ENCODE measurements at places on chromosomes 5 and 9.

GRCh38 chr5:172524573-172525021 is 70.3 kb upstream of the SH3PXD2B start:
- no peak for DNase-seq

DNA sequence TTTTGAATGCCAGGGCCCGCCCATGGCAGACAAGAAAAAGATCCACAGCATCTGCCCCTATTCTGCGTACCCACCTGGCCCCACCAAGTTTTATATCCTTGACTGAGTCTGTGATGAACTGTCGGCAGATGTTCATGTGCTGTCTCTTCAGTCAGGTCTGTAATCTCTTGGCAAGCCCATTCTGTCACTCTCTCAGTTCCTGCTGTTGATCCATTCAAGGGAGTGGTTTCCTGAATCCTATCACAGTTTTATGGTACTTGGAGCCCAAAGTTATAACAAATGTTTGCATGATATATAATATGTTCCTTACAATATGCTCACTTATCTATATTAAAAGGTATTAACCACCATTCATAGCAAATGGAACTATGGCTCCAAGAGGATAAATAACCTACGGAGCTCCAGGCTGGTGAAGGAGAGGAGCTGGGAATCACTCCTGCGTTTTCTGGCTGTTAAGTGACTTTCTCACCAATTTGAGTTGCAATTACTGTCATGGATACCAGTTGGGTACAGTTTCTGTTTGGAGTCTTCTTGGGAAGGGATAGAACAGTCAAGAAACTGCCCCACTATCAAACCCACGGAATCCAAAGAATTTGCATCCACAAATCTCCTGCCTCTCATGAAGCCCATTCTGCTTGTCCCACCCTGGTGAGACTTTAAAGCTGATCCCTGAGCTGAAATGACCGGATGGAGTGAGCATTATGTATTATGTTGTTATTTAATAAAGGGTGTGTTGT is 103.4 kb upstream of the SPRY4 start:
- no peak for DNase-seq

GRCh38 chr9:117412006-117412715 is 2.7 kb downstream of the ASTN2 start:
- no peak for DNase-seq

DNA sequence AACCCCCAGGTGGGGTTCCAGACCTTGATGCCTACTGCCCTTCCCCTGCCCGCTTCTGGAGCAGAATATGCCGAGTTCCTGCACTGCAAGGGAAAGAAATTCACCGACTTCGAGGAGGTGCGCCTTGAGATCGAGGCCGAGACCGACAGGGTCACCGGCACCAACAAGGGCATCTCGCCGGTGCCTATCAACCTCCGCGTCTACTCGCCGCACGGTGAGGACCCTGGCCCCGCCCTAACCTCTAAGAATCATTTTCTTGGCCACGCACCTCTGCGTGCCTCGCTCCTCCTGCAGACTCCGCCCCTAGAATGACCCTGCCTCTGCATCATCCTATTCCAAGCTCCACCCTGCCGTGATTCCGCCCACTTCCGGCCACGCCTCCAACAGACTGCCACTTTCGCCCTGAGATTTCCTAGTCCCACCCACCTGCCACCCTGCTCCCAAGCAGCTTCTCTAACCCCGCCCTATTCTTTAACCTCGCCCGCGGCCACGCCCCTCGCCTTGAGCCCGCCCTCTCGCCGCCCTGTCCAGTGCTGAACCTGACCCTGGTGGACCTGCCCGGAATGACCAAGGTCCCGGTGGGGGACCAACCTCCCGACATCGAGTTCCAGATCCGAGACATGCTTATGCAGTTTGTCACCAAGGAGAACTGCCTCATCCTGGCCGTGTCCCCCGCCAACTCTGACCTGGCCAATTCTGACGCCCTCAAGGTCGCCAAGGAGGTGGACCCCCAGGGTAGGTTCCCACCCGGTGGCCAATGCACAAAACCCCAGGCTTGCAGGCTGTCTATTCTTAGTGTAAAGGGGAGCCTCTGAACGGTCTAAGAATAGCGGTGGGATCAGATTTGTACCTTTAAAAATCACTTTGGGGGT is 15.6 kb downstream of the DNM1 start:
- no peak for DNase-seq

DNA sequence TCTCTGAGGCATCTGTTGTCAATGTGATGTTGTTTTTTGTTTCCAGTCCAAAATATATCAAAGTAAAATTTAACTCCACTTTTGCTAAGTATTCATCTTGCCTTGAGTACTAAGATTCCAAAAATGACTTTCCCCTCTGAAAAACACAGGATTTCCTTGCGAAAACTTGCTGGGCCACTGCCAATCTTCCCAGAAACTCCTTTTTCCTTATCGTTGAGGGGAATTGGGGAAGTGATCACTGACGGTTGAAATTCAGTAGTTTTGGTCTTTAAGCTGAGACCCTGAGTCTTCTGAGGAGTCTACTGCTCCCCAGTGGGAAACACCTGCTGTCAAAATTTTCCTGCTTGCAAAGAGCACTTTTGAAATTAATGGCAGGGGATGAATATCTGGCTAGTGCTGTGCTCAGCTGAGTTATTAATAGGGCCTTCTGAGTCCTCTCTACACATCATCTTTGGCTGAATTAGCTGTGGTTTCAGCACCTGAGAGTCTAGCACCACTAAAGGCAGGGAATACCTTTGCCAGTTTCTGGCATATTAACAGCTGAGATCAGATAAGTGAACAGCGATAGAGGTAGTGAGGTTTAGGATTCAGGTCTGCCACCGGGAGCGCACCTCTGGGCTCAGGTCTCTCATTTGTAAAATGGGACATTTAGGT is 18.0 kb downstream of the TLR4 start:
- DNase-seq = peak; percentile 32

DNA sequence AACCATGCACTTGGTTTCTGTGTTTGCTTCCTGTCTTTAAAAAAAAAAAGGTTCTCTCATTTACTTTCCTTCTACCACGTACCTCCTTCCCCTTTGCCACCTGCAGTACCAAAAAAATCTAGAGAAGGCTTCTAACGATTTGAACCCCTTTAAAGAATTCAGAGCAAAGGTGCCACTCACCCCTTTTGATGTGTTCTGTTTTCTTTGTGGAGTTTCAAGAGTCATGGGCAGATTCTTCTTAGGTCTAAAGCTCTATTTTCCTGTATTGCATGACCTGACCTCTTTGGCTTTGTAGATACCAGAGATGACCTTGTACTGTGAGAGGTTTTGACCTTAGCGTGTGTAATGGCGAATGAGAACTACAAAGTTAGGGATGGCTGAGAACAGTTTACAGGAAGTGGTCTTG is 29.0 kb downstream of the TXNDC8 start:
- no peak for DNase-seq

- no peak for DNase-seq
These were observed 191.2 kb downstream of the TRPM6 start for GRCh38 chr9:74696520-74696919.

DNA sequence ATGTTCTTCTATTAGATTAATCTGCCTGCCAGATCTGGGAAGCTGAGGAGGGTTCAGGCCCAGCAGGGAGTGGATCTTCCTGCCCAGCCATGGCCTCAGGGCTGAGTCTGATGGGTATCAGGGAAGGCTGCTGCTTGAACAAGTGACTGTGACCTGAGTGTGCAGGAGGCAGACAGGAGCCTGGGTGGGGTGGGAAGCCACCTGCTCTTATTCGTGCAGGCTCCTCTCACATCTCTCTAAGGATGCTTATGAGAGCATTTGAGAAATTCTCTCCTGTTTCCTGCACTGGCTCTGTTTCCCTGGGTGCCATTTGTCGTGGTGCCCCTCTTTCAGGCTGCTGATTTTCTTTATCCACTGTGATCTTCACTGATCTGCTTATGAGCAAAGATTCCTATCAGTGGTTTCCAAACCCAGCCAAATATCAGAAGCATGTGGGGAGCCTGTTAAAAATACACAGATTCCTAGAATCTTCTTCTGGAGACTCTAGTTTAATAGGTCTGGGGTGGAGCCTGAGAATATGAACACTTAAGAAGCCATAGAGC is 2.1 kb downstream of the RGS3 start:
- DNase-seq = no peak

DNA sequence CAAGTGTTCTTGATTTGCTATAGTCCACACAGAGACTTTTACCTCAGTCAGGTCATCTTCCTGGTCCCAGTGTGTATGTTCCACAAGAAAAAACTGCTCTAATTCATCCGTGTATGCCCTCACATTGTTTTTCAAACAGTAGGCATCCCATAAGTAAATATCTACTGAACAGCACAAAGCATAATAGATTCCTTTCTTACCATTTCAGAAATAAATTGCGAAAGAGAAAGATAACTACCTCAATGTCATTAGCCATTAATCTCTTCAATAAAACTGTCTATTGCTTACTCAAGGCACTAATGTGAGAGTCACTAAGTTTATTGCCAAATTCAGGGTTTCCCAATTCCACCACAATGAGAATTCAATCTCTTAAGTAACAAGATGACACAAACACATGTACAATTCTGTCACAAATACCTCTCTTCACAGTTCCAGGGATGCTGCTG is 9.6 kb downstream of the FBXW2 start:
- DNase-seq = no peak

- no peak for DNase-seq
These were observed 98.2 kb downstream of the MAP1B start for GRCh38 chr5:72205431-72206009.

DNA sequence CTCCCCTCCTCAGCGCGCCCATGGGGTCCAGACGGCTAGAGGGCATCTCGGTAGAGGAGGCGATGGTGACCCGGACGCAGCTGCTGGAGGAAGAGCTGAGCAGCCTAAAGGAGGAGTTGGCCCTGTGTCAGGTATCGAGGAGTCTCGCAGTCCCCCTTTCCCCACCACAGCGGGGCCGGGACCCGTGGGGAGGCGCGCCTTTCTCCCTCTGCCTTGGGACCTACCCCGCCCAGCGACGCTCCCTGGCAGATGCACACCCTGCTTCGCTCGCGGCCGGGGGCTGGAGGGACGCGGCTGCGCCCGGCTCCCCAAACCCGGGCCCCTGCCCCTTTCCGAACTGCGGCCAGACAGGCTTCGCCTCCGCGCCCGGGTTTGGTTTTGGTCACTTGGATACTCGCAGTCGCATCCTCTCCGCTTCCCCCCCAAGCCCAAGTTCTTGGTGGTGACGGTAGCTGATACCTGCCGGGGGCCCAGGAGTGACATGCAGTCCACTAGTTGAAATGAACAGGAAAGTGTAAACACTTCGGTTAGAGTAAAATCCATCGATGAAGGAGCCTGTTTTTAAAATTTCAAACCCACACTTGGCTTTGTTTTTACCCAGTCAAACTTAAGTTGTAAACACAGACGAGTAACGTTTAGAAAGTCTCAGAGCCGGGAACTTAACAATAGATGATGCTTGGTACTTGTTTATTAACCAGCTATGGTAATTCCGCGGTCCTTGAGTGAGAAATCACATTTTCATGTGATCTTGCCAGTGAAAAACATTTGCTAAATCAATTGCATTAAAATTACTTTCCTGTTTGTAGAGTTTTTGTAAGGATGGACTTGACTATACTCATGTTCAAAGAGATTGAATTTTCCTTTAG is 688 bp downstream of the CNTLN start:
- DNase-seq = peak; percentile 68

- no peak for DNase-seq
These were observed 171.8 kb downstream of the CCDC171 start for GRCh38 chr9:15724612-15725011.

DNA sequence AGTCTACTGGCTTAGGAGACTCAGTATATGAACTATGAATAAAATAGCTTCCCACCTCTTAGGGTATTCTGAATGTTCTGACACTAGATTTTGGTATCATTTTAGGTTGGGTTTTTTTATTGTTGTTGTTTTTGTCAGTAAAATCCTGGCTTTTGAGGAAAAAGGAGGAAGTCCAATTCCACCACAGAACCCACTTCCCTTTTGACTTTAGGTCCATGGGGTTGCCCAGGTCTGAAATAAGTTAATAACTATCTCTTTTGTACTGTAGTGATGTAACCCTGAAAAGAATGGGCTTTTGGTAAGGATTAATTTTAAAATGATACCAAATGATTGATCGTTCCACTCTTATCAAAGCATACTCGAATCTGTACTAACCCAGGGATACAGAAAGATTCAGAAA is 29.1 kb upstream of the IL12B start:
- peak; percentile 81 for DNase-seq

DNA sequence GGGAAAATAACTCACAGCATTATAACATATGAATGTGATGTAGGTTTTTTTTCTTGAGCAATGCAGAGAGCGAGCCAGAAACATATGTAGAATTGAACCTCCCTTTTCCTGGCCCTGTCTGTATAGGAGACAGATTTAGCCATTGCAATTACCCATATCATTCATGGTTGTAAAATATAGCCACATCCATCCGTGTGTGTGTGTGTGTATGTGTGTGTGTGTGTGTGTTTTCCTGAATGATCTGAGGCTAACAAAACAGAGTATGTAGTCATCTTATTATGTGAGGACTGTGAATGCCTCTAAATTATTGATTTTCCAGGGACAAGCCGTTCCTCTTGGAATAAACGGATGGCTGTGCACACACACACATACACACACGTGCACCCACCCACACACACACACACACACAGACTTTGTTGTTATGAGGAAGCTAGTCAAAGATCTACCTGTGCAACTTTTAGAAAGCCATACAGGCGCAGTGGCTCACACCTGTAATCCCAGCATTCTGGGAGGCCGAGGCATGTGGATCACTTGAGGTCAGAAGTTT is 11.7 kb upstream of the DENND1A start:
- DNase-seq = no peak

- DNase-seq = peak; percentile 13
These were observed 1.3 kb downstream of the SMAD5 start for GRCh38 chr5:136133922-136134379.

GRCh38 chr5:78696637-78697036 is 48.1 kb upstream of the LHFPL2 start:
- DNase-seq = no peak

Data from KBM-7 (cell line).